Activated naive CD4-positive, alpha-beta T cell (primary cell): ENCODE measurements at places on chromosomes 6 and 20.

- no peak for DNase-seq
These were observed 48.8 kb downstream of the NT5E start for GRCh38 chr6:85498596-85499258.

DNA sequence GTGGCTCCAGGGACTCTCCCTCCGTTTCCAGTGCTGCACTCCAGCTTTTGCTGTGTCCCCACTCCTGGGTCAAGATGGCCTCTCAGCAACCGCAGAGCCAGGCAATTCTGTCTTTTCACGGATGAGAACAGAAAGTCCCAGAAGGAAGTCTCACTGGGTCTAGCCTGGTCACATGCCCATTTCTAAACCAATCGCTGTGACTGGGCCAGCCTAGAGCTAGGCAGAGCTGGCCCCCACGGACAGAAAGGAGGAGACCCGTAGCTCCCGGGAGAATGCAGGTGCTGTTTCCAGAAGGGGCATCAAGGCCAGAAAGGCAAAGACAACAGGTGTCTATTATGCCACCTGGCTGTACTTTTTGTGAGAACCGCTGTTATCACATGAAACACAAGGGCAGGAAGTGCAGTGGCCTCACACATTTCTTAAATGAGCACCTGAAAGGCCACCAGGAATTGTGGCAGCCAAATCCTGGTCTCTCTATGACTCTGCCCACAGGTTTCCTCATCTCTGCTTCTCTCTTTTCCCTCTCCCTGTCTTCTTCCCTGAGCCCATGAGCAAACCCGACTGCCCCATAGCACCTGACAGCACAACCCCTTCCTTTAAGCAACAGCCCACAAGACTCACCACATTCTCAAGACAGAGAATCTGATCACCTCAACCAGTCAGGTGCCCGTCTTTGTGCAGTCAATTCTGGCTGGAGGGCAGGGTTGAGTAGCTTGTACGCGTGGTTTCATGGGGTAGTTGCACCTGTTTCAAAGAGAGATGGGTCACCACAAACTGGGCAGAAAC is 37.1 kb upstream of the B4GALT5 start:
- no peak for DNase-seq

GRCh38 chr20:4471221-4471620 is 250.5 kb upstream of the PRND start:
- DNase-seq = no peak

DNA sequence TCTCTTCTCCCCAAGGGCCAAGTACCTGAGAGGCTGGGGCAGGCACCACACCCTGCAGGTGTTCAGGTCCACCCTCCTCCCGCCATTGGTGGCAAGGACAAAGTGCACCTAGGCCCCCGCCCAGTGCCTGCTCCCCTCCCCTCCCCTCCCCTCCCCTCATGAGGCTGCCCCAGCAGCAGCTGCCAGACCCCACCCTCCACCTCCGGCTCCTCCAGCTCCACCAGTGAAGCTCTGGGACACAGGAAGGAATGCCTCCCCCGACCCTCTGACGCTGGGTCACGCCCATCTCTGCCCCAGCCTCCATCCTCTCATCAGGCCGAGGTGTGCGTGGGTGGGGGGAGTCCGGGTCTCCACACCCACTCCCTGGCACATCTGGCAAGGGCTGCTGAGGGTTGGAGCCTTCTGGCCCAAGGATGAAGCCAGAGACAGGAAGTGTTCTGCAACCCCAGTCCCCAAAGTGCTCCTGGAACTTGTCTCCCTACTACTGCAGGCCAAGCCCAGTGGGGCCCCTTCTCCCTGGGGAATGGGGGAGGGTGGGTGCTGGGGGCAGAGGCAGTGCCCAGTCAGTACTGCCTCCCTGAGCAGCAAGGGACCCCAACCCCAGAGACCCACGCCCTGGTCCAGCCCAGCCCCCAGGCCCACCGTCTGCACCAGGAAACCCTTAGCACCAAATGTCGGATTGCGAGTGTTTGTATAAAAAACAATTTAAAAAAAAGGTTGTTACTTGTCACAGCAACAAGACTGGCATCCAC is 1.6 kb upstream of the UCKL1 start:
- no peak for DNase-seq

- no peak for DNase-seq
These were observed 79.8 kb upstream of the CCN6 start for GRCh38 chr6:111973927-111974639.
